Foreskin keratinocyte (primary cell): ENCODE measurements at places on chromosomes 4 and X. TPM values are rescaled to one million over a fixed set of nuclear protein-coding genes. Genes with fewer than 3 reads are reported as not detected.

Gene BMP3
- polyA plus RNA-seq = not detected in 2 replicates

GRCh38 chrX:154742613-154743012 is 8.3 kb downstream of the GAB3 start:
- DNase-seq = no peak

DNA sequence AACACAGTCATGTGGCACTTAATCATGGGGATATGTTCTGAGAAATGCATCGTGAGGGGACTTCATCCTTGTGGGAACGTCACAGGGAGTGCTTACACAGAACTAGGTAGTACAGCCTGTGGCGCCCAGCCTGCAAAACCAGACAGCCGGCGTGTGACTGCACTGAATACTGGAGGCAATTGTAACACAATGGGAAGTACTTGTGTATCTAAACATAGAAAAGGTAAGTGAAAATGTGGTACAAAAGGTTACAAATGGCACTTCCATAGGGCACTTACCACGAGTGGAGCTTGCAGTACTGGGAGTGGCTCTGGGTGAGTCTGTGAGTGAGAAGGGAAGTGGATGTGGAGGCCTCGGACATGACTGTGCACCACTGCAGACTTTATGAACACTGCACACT is 5.2 kb downstream of the TLR3 start:
- no peak for DNase-seq

GRCh38 chrX:48558271-48558670 is 16.0 kb upstream of the RBM3 start:
- peak; percentile 66 for DNase-seq

GRCh38 chrX:103002576-103002975 is 61.4 kb downstream of the BEX1 start:
- DNase-seq = no peak

- peak; percentile 55 for DNase-seq
These were observed 35.1 kb downstream of the BCOR start for GRCh38 chrX:40062525-40063155.

GRCh38 chrX:69289046-69289792 is 124.0 kb upstream of the PJA1 start:
- no peak for DNase-seq

Gene AADAT
- polyA plus RNA-seq = 5.4 and 5.9 TPM in 2 replicates

- peak; percentile 32 for DNase-seq
These were observed 546.0 kb upstream of the EPHA5 start for GRCh38 chr4:66216252-66216651.

- peak; percentile 22 for DNase-seq
These were observed 239.9 kb downstream of the NKX6-1 start for GRCh38 chr4:84258905-84259830.

Gene MAGEA3
- not detected in 2 replicates for polyA plus RNA-seq

GRCh38 chr4:37951461-37952352 is 8.5 kb upstream of the PTTG2 start:
- DNase-seq = no peak

DNA sequence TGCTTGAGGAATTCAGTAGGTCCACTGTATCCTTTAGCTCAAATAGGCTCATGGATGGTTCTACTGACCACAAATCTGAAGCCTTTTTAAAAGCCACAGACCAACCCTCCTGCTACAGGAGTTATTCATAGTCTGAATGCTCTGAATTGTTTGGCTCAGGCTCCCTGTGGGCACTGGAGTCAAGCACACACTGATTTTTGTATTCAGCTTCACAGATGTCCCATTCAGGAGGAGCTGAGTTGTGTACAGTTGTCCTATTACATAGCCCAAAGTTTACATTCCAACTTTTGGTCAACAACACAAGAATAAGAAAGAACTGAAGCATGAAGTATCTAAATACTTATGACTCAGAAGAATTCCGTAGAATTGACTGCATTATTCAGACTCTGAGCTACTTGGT is 243.9 kb downstream of the UNC5C start:
- peak; percentile 72 for DNase-seq

GRCh38 chr4:24224446-24224845 is 334.6 kb upstream of the PPARGC1A start:
- DNase-seq = peak; percentile 63

Gene IL2
- polyA plus RNA-seq = not detected in 2 replicates

DNA sequence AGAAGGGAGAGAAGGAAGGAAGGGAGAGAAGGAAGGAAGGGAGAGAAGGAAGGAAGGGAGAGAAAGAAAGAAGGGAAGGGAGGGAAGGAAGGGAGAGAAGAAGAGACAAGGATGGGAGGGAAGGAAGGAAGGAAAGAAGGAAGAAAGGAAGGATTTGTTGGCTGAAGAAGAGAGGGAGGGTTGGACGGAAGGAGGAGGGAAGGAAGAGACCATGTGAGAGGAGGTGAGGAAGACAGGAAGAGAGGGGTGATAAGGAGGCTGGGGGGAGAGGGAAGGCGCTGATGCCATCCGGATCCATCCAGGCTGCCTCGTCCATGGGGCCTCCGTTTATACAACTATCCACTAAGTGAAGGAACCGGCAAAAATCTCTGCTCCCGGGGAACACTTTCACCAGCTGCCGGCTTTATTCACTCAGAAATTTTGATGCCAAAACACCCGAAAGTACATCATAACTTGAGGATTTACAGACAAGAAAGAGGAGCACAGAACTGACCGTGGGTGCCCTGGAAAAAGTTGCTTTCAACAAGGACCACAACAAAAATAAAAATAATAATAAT is 14.9 kb downstream of the DHRSX start:
- no peak for DNase-seq

Gene MSX1
- polyA plus RNA-seq = 0.07 and 0.31 TPM in 2 replicates

Gene FATE1
- polyA plus RNA-seq = not detected in 2 replicates

DNA sequence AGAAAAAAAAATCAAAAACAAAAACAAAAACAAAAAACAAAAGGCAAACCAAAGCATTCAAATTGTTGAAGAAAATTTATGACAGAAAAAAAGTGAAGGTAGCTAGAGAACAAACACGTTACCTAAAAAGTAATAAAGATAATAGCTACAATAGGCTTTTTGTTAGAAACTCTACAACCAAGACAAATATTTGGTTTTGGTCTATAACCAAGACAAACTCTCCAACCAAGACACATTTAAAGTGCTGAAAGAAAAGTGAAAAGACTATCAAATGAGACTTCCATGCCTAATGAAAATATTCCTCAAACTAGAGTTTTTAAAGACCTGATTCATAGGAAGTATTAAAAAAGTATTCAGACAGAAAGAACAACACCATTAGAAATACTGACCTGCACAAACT is 391.9 kb upstream of the NDST4 start:
- no peak for DNase-seq

DNA sequence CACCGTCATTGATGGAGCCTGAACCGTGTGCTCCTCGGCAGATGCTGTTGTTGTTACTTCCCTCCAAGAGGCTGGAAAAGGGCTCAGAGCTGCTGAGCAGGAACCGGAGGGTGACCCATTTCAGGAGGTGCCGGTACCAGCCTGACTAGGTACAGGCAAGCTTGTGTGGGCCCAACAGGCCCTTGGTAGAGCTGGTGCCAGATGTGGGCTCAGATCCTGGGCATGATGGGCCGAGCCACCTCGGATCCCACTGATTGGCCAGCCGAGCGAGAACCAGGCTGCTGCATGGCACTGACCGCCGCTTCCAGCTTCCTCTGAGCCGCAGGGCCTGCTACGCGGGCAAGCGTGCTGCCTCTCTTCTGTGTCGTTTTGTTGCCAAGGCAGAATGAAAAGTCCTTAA is 33.7 kb downstream of the NOP14 start:
- DNase-seq = no peak

- peak; percentile 76 for DNase-seq
These were observed 157.8 kb upstream of the TTC29 start for GRCh38 chr4:147103403-147103946.

Gene NPNT
- 0.48 and 0.70 TPM in 2 replicates for polyA plus RNA-seq

Gene CBR4
- 6.5 and 8.7 TPM in 2 replicates for polyA plus RNA-seq

DNA sequence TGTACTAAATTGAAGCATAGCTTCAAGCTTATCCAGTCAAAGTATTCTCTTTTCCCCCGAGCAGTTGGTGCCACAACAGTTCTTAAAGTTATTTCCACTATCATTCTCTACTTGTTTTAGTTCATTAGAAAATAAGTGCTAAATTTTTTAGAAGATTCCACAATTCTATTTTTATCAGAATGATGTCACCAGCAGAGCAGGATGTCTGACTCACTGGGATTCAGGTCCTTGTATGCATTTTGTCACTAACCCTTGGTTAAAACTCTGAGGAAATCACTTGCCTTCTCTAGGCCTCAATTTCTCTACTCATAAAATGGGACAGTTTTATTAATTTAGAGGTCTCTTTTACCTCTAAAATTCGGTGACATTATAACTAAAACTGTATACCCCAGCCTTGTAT is 3.4 kb downstream of the DDX53 start:
- DNase-seq = no peak

Gene PARM1
- 0.02 TPM in 2 replicates for polyA plus RNA-seq

- no peak for DNase-seq
These were observed 281.9 kb downstream of the PTTG2 start for GRCh38 chr4:38242101-38242500.

DNA sequence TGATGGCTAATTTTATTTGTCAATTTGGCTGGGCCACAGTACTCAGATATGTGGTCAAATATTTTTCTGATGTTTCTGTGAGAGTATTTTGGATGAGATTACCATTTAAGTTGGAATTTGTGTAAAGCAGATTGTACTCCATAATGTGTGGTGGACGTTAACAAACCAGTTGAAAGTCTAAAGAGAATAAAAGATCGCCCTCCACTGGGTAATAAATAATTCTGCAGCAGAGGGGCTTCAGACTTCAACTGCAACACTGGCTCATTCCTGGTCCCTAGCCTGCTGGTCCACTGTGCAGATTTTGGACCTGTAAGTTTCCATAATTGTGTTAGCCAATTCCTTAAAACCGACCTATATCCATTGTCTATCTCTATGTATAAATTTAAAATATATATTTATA is 540.3 kb downstream of the PCDH18 start:
- DNase-seq = no peak

GRCh38 chr4:1111259-1111809 is 2.0 kb downstream of the RNF212 start:
- DNase-seq = no peak

Gene PFKFB1
- polyA plus RNA-seq = 0.14 and 0.19 TPM in 2 replicates

GRCh38 chr4:177225605-177226004 is 84.1 kb upstream of the NEIL3 start:
- DNase-seq = no peak

DNA sequence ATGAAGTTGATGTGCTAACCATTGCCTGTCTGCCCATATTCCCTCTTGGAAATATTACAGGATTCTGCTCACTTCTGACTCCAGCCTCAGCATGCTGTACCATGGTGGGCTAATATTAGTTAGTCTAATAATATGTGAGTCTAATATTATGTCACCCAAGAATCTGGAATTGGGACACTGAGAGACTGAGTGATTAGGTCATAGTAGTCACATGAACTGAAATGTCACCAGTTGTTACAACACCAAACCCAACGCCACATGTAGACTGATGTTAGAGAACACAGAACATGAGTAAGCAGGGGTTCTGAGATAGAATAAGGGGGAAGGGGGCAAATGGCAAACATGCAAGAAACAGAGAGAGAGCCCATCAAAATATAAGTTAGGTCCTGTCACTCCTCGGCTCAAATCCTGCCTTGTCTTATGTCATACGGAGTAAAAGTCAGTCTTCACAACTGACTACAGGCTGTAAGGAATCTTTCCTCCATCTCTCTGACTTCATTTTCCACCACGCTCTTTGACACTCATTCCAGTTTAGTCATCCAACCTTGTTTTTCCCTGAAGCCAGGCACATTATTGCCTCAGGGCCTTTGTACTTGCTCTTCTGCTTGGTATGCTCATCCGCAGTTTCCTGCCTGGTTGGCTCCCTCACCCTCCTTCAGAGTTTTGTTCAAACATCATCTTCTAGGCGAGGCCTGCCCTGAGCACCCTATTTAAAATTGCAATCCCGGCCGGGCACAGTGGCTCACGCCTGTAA is 9.6 kb upstream of the SLAIN2 start:
- peak; percentile 88 for DNase-seq

GRCh38 chr4:10006231-10006600 is 15.1 kb downstream of the SLC2A9 start:
- peak; percentile 63 for DNase-seq

GRCh38 chr4:125243789-125244397 is 70.9 kb upstream of the FAT4 start:
- peak; percentile 58 for DNase-seq

- DNase-seq = no peak
These were observed 192.7 kb downstream of the PTTG2 start for GRCh38 chr4:38152721-38153386.

Gene FGG
- polyA plus RNA-seq = not detected in 2 replicates

DNA sequence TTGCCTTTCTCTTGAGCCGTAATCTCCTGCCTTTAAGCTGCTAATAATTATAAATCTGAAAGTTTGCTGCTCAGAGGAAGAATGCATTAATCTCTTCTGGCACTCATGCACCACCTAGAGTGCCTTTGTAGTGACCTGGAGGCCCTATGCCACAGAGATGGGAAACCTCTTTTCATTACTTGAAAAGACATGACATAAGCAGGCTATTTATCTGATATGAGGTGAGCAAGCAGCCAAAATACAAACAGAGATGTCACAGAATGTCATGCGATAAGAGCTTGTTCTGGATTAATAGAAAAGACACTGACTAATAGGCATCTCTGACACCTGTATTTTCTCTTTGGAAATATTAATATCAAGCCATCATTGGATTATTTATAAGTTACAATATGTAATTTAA is 42.3 kb downstream of the GABRB1 start:
- no peak for DNase-seq

DNA sequence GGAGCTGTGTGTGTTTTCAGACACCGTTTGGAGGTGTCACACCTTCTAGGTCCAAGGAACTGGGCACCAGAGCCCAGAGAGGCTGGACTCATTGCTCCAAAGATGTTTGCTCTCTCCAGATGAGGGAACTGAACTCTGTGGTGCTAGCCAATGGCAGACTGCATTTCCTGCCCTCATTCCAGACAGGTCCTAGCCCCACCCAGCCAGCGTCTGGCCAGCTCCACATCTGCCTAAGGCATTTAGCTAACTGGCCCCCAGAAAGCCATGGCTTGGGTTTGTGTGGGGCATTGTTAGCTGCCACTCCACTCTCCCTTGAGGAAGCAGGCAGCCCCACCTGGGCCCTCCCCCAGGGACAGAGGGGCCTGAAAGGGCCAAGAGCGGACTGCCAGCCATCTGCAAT is 11.4 kb downstream of the FGD1 start:
- DNase-seq = no peak

GRCh38 chrX:39401483-39402110 is 600.3 kb downstream of the MID1IP1 start:
- no peak for DNase-seq

- peak; percentile 58 for DNase-seq
These were observed 148.9 kb upstream of the PLAC1 start for GRCh38 chrX:134807039-134807729.

- no peak for DNase-seq
These were observed 432.1 kb downstream of the ARHGAP24 start for GRCh38 chr4:85907001-85907400.

Gene WDR19
- polyA plus RNA-seq = 9.3 and 10.1 TPM in 2 replicates

Gene NDP
- not detected in 2 replicates for polyA plus RNA-seq

GRCh38 chr4:87916626-87917025 is 58.9 kb upstream of the SPP1 start:
- no peak for DNase-seq

Gene KIF4A
- 8.4 and 12.7 TPM in 2 replicates for polyA plus RNA-seq

Gene MGARP
- polyA plus RNA-seq = 0.27 and 0.30 TPM in 2 replicates
